ENCODE measurements at places on chromosomes 12 and 14. TPM values are rescaled to one million over a fixed set of nuclear protein-coding genes. Genes with fewer than 3 reads are reported as not detected.
A peak's percentile ranks its signal among the peaks of the same experiment; 100 is the strongest.

CS gene
- total RNA-seq = 799 TPM

LRFN5 gene
- 0.81 TPM for total RNA-seq

APPL2 gene
- 20.9 TPM for total RNA-seq

CAPS2 gene
- total RNA-seq = 11.4 TPM

DPPA3 gene
- not detected for total RNA-seq

DAO gene
- total RNA-seq = not detected

SERPINA9 gene
- total RNA-seq = not detected

FOXA1 gene
- total RNA-seq = not detected

GRCh38 chr12:54328595-54329337 is 3.8 kb downstream of the COPZ1 start:
- DNase-seq = no peak

DNA sequence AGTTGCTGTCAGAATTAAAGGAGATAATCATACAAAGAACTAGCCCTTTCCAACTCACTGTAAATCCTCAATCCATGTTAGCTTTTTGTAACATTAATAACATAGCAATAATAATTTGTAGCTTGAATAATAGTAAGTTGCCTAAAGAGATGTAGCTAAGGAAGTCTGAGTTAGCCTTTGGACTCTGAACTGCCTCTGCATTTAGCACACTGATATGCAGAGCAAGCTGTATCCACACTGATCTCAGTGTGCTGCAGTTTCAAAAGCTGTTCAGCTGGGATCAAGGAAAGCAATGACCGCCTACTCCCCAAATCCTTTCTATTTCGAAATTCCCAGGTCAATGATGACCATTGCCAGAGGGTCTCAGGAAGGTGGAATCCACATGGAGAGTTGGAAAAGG is 99.3 kb upstream of the IFNG-AS1 start:
- DNase-seq = no peak

- DNase-seq = no peak
Measured at GRCh38 chr14:31968956-31969698, 108.0 kb upstream of the ARHGAP5 start.

- no peak for DNase-seq
Measured at GRCh38 chr12:53058674-53059433, 9.0 kb downstream of the TNS2 start.

GRCh38 chr12:50415899-50416479 is 15.3 kb downstream of the LARP4 start:
- DNase-seq = no peak

DNA sequence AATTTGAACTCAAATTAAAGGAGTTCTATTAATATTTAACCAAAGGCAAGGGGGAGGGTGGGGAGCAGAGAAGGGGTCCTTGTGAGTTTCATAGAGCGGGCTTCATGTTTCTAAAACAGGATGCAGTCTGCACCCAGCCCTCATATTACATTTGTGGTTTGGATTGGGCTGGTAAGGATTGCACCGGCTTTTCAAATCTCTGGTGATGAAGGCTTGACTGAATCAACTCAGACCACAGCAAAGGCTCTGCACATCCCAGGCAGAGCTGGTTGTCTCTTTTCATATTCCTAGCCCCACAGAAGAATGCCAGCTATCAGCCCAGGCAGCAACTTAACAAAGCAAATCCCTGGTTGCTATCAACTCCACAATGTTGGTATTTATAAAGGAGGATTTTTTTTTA is 1221.4 kb downstream of the VRK1 start:
- DNase-seq = no peak

DNA sequence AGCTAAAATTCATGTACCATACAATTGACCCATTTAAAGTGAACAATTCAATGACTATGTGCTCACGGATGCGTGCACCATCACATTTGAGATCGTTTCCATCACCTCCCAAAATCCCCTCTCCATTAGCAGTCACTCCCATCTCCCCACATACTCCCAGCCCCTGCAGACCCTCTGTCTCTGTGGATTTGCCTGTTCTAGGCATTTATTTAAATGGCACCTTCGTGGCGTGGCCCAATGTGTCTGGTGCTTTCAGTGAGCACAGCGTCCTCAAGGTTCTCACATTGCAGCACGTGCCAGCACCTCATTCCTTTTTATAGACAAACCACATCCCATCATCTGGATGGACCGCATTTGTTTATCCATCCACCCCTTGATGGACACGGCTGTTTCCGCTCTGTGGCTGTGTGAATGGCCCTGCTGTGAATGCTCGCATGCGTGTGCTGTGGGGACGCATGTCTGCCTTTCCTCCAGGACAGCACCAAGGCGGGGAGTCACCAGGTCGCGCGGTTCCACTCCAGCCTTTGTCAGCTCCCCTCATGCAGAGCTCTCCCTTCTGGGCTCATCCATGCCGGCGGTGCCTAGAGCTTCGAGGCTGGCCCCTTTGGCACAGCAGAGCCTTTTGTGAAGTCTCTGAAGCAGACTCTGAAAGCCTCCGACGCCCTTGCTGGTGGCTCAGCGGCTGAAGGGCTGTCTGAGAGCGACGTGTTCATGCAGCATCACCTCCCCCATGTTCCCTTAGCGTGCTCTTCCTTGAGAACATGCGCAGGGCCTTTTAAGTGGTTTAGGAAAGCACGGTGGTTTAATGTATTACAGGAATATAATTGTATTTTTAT is 184.4 kb downstream of the KIF26A start:
- no peak for DNase-seq

- peak; percentile 72 for DNase-seq
Measured at GRCh38 chr14:105498430-105499255, 7.6 kb downstream of the TEDC1 start.

DNA sequence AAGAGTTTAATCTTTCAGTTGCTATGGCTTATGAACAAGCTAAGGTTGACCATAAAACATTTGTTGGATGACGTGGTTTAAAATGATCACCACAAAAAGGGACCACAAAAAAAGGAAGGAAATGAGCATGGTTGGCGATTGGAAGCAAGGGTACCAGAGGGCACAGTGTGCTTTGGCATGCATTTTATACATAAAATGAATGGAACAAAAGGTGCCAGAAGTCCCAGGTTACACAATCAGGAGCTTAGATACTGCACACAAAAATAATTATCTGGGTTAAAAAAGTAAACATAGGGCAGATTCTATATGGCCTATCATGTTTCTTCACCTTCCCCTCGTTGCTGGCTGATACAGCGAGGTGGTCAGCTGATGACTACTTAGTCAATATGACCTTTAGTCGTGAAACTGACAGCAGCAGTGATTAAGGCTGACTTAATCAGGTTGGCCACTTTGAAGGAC is 50.7 kb downstream of the ZC3H14 start:
- DNase-seq = no peak

DNA sequence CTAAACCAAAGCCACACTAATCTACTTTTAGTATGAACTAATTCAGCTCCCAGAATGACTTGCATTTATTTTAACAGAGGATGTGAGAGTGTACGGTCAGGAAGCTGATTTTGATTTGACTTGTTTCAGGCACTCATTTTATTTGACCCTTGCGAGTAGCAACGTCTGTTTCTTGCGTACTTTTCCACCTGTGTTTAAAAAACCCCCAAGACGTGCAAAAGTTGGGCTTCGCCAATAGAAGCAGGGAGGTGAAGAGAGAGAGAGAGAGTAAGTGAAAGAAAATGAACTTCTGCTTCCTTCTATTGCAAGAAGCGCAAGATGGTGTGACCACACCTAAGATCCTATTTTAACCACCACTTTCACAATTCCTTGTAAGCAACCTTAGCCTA is 6.7 kb upstream of the SLC15A4 start:
- no peak for DNase-seq

- no peak for DNase-seq
Measured at GRCh38 chr12:116552773-116553373, 6.3 kb upstream of the MAP1LC3B2 start.

GRCh38 chr12:110907583-110907982 is 12.8 kb downstream of the MYL2 start:
- no peak for DNase-seq

- DNase-seq = no peak
Measured at GRCh38 chr12:18970603-18971002, 158.9 kb upstream of the PLEKHA5 start.

DNA sequence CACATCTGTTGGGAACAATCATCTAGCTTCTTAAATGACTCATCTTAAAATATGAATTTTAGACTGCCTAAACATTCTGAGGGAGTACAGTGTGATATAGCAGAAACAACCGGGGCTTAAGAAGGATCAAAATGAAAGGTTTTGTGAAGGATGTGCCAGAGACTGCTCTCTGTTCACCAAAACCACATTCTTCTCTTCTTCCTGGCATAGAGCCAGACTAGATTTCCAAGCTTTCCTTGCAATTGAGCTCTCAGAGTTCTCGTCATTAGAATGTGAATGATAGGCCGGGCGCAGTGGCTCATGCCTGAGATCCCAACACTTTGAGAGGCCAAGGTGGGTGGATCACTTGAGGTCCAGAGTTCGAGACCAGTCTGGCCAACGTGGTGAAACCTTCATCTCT is 94.5 kb downstream of the LRRIQ1 start:
- no peak for DNase-seq

DNA sequence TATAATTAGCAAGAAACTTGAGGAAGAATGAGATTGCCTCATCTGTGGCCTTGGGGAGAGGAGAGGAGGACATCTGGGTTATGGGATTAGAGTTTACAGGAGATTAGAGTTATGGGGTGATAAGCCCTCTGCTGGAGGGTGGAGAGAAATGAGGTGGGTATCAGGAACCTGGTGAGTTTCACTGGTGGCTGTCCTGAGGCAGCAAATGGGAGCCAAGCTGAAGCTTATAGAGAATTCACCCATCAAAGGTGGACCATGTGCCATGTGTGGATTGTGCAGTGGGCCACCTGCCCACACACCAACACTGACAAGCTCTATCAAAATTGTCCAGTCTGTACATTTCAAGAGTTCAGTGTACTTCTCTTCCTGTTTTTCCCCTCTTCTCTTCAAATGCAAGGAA is 135.3 kb downstream of the AEBP2 start:
- no peak for DNase-seq

DNA sequence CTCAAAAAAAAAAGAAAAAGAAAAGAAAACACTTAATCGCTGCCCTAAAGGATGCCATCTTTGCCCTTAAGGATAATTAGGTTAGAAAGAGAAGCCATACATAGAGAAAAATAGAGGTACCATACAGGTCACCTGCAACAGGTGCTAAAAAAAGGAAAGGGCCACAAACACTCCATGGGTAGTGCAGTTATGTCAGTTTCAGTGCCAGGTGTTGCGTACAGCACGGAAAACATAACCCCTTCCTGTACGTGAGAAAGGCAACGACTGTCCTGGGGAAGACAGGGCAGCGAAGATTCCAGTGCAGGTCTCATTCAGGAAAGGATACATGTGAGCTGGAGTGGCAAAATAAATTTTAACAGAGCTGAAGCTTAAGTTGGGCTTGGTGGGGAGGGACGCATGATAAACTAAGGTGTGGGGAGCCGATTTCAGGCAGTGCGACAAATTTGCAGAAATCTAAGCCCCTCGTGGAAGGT is 553 bp upstream of the DAZAP2 start:
- DNase-seq = no peak

DNA sequence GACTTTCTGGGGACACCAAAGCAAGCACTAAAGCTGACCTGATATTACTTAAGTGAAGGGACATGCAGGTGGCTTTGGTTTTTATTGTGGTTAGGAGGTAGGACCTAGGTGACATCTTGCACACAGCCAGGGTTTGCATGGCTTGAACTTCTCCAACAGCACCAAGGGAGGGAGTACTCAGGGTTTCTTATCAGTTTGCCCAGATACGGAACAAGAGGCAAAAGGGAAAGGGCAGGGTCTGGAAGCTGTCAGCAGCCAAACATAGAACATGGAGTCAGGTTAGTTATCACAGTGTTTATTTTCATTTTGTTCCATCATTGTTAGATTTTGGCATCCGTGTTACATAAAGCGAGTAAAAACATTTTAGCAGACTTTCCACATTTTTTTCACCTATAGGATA is 186.3 kb upstream of the CLEC14A start:
- DNase-seq = no peak

DNA sequence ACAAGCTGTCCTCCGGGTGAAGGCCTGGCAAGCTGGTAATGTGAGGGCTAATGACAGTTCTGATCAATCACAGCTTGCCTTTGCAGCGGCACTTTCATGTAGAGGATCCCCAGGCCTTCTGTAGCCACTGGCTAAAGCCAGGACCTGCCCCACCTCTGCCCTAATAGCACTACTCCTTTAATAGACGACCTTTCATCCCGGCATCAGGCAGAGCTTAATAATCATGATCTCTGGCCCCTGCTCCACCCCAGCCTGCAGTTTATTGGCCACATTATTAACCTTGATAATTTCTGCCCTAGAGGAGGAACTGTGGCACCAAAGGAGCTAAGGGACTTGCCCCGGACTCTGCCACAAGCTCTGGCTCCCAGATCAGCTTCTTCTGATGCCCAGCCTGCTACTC is 142.3 kb upstream of the TBX3 start:
- no peak for DNase-seq

- no peak for DNase-seq
Measured at GRCh38 chr14:54688229-54688628, 121.3 kb downstream of the SAMD4A start.

- DNase-seq = no peak
Measured at GRCh38 chr14:73762375-73762822, 48.2 kb upstream of the PNMA1 start.

- no peak for DNase-seq
Measured at GRCh38 chr14:45123271-45123670, 11.0 kb downstream of the FKBP3 start.

DNA sequence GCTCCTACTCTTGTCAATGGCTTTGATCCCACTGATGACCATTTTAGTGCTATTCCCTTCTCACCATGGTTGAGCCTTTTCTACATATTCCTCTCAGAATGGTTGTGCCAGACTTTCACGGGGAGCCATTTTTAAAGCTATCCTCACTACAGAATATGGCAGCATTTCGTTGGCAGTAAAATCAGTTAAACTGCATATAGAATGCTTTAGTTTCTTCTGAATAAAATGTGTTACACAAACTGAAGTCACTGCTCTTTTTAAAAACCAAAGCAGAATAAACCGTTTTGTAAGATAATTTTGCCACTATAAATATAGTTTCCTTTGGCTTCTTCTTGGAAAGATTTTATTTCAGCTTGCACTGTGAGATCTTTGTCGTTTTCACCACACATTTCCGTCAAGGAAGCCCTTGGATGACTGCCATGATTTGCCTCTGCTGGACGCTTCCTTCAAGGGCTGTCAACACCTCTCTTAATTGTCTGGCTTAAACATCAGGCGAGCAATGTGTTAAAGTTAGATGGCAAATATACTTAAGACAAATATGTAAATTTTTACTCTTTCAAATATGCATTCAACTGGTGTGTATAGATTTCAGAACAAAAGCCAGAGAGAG is 624.2 kb downstream of the DIO2 start:
- DNase-seq = no peak

- DNase-seq = no peak
Measured at GRCh38 chr12:6080149-6081045, 44.1 kb downstream of the VWF start.
